ENCODE measurements at places on chromosomes 12 and 14.

DNA sequence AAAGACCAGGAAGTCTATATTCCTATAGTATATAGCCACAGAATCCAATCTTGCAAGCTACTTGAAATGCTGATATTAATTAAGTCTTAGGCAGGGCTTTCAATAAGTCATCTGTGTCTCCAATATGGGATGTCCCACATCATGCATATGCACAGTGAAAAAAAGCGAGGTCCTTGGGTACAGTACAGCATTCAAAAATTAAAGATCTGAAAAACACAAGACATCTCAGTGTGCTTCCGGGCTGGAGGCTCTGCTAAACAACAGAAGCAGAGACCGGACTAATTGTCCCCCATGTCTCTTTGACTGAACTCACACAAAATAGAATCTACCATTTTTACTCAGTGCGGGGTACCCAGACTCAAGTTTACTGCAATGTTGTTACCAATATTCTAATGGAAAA lies 156.0 kb downstream of the DAD1 start:
- no peak for DNase-seq

- no peak for DNase-seq
Measured at GRCh38 chr14:90184571-90185266, 71.6 kb upstream of the PSMC1 start.

- no peak for DNase-seq
Measured at GRCh38 chr12:122969676-122970075, 3.4 kb upstream of the ABCB9 start.

- no peak for DNase-seq
Measured at GRCh38 chr14:85575617-85575898, 45.6 kb downstream of the FLRT2 start.

GRCh38 chr12:111816065-111816615 lies 25.9 kb upstream of the MAPKAPK5 start:
- no peak for DNase-seq

DNA sequence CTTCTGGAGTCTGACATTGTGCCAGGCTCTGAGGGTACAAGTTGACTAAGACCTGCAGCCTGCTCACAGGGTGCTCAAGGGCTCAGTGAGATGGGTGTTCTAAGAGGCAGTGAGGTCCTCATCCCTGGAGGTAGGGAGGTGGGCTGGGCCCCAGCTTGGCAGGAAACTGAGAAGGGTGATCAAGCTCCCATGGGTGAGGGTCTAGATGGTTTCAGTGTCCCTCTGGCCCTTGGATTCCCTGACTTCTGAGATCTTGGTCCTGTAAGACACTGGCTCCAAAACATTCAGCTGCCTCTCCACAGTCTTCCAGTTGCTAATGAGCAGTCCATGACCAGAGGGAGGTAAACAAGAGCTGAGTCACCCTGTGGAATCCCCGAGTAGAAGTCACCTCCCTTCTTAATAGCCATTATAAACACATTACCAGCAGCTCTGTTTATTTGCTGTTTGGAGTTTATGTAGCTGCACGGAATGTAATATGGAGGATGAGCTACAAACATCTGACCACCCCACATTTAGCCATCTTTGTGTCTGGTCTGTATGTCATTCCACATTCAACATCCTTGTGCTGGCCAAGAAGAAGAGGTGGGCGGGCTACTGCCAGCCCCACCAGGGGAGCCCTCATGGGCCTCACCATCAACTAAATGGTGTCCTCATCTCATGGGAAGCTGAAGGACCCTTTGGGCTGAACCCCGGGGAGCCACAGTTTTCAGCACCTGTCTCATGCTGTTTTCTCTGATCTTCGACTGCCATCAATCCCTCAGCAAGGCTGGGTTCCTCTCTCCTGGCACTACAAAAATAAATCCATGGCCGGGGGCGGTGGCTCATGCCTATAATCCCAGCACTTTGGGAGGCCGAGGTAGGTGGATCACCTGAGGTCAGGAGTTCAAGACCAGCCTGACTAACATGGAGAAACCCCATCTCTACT lies 37.2 kb upstream of the BDKRB2 start:
- no peak for DNase-seq

GRCh38 chr14:98136012-98136789 lies 1135.8 kb downstream of the BCL11B start:
- peak; percentile 35 for DNase-seq

DNA sequence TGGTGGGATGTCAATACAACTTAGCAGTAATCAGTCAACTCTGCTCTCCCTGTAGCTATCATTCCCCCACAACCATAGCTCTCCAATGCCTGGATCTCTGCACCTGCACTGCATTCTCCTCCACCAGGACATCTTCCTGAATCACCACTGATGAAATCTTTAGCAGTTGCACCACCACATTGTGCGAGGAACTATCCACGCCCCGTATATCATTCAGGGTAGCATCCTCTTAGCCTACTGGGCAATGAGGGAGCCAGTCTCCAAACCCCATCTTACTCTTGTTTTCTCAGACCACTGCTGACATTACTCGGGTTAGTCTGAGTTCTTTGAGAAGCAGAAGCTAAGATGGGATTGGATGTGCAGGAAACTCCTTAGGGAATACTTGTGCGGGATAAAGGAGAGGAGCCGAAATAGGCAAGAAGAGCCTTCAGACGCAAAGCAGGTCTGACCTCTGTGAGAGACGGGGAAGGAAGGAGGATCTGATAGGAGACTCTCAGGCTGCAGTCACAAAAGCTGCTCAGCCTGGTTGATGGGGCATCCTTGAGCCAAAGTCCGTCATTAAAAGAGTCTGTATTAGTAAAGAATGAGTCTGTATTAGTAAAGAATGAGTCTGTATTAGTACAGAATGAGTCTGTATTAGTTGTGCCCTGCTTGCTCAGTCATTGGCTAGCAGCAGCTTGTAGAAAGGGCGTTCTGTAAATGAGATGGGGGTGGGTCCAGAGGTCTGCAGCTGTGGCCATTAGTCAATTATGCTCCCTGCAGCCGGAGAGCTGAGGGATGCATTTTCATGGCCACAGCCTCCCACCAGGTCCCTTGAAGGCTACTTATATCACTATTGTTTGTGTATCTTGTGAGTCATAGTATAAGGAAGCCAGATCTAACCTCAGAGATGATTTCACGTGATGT lies 49.6 kb upstream of the RASSF3 start:
- no peak for DNase-seq

GRCh38 chr12:71684081-71684480 lies 1.8 kb upstream of the TMEM19 start:
- no peak for DNase-seq

GRCh38 chr12:25156061-25156460 lies 38.9 kb downstream of the DNAI7 start:
- DNase-seq: no peak

GRCh38 chr12:14379508-14379907 lies 14.0 kb downstream of the ATF7IP start:
- no peak for DNase-seq

DNA sequence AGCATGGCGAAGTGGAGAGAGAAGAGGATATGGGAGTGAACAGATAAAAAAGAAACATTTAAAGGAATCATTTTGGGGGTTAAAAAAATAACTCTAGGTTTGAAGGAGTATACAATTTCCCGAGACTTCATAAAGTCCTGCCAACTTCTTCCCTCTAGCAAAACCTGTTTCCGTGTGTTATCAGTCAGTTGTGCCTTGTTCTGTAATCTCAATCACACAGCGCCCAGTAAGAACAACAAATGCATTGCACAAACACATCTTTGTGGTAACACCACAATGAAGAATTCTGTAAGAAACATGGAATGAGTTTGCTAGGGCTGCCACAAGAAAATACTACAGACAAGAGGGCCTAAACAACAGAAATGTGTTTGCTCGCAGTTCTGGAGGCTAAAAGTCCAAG lies 144.7 kb upstream of the FUT8 start:
- DNase-seq: no peak

- DNase-seq: no peak
Measured at GRCh38 chr12:105474672-105475071, 144.2 kb downstream of the C12orf75 start.

GRCh38 chr14:89504602-89505313 lies 87.7 kb upstream of the FOXN3 start:
- no peak for DNase-seq

- no peak for DNase-seq
Measured at GRCh38 chr12:90235642-90236041, 527.0 kb upstream of the ATP2B1 start.

GRCh38 chr12:47188576-47189441 lies 109.0 kb upstream of the AMIGO2 start:
- DNase-seq: no peak

GRCh38 chr12:3604748-3605586 lies 114.0 kb downstream of the PRMT8 start:
- DNase-seq: no peak

GRCh38 chr12:15526033-15526432 lies 203.7 kb downstream of the PTPRO start:
- no peak for DNase-seq

DNA sequence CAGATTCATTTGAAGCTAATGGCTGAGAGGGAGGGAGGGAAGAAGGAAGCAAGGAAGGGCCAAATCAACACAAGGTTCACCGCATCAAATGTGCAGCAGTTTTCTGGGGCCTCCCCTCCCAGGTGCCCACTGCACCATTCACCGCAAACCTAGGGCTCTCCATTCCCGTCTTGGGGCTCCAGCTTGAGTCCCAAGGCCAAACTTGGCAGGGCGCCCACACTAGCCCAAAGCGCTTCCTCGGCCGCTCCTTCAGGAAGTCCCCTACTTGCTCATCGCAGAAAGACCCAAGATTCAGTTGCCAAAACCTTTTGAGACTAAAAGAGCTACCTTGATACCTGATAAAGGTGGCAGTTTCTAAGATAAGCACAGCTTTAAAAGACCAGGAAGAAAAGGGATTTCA lies 140.5 kb upstream of the FKBP4 start:
- DNase-seq: no peak

DNA sequence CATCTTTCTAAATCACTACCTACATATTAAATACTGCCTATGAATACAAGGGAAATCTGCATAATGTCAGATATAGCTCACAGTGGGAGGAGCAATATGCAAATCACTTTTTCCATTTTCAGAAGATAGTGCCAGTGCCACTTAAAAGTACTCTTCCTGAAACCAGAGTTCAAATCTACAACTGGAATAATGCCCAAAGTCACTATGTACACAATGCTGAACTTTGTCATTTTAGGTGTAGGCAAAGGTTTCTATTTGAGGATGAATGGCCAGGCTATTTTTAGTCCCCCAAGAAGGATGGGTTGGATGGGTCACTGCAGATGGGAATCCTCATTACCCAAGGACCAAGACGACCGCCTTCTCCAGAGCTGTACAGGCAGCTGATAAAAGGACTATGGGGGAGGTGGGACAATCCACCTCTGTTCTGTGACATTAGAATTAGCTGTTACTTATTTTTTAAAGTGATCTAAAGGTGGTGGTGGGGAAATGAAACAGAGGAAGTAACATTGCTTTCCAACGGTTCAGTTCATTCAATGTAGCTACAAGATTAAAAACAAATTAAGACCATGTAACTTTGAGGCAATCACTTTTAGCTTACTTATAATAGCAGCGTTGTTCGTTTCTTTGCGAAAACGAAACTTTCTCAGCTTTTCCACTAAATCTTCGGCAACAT lies 5.6 kb downstream of the GMFB start:
- no peak for DNase-seq

- DNase-seq: no peak
Measured at GRCh38 chr12:85279449-85280164, 413 bp upstream of the ALX1 start.

GRCh38 chr12:51393676-51394545 lies 2.7 kb upstream of the GALNT6 start:
- peak; percentile 55 for DNase-seq

- no peak for DNase-seq
Measured at GRCh38 chr14:36626151-36626550, 35.5 kb upstream of the PAX9 start.

DNA sequence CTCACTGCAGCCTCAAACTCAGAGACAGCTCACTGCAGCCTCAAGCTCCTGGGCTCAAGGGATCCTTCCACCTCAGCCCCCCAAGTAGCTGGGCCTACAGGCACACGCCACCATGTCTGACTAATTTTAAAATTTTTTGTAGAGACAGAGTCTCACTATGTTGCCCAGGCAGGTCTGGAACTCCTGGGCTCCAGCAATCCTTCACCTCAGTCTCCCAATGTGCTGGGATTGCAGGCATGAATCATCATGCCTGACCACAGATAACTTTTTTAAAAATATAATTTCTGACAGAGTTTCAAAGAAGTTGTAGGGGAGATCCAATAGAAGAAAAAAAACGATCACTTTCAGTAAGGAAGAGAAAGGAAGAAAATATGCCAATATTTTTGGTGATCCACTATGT lies 189.7 kb upstream of the CDKN3 start:
- no peak for DNase-seq

GRCh38 chr12:12068751-12069150 lies 2.0 kb upstream of the BCL2L14 start:
- no peak for DNase-seq

- DNase-seq: no peak
Measured at GRCh38 chr14:36817071-36817930, 155.6 kb downstream of the PAX9 start.

DNA sequence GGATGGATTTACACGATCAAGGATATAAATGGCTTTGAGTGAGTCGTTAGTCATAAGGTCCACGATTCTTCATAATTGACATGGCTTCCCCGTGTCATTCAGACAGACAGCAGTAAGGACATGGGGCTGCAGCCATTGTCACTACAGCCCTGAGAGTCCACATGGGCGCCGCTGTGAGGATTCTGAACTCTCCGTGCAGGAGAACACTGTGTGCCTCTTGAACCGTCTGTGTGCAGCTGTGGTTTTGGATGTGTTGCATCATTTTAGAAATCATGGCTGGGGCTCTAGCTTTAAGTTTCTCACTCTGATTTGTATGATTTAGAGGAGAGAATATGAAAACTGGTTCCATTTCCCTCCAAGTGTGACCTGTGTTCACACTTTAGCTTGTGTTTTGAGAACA lies 47.2 kb downstream of the NPAS3 start:
- no peak for DNase-seq

DNA sequence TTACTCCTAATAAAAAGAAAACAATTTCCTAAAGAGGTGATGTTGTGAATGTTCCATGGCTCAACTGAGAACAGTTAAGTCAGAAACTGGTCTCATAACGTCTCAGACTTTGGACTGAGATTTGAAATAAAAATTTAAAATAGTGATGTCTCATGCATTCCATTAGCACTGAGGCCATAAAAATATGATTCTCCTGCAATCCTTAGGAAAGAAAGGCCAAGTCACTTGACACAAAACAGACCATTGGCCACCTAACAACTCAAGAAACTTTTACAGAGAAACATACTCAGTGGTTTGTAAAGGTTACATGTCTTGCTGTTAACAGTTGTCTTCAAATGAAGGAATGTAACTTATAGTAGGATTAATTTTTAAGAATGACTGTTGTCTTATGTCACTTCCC lies 58.1 kb downstream of the STAB2 start:
- no peak for DNase-seq

GRCh38 chr12:80226576-80226975 lies 127.2 kb downstream of the OTOGL start:
- DNase-seq: no peak

DNA sequence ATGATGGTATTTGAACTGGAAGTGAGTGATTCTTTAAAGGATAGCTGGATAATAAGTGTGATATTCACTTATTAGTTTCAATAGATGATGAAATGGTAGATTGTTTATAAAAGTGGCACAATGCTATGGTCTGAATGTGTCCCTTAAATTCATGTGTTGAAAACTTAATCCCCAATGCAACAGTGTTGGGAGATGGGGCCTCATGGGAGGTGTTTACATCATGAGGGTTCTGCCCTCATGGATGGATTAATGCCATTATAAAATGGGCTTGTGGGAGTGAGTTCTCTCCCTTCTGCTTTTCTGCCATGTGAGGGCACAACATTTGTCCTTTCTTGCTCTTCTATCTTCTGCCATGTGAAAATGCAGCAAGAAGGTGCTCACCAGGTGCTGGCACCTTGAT lies 134.0 kb downstream of the SLC38A1 start:
- no peak for DNase-seq
